Activated naive CD8-positive, alpha-beta T cell treated with anti-CD3 and anti-CD28 coated beads, Interleukin-2, amount 10 ng/mL, durations not matched to agents 7 days and 5 days (primary cell): ENCODE measurements at places on chromosomes 13 and 19. TPM values are rescaled to one million over a fixed set of nuclear protein-coding genes. Genes with fewer than 3 reads are reported as not detected.

- no peaks in the 10 kb centered on the region for H3K4me1 ChIP-seq
- H3K27me3 ChIP-seq = peaks cover 44% of the 10 kb centered on the region
- H3K27ac ChIP-seq = no peak overlapping the region
- H3K36me3 ChIP-seq = no peaks in the 10 kb centered on the region
Measured at GRCh38 chr13:93227878-93228642, 1.5 kb downstream of the GPC6 start.

GRCh38 chr19:1445185-1445931, 4.6 kb upstream of the APC2 start:
- peak overlapping the region; percentile 65 for H3K27ac ChIP-seq
- H3K36me3 ChIP-seq = peaks cover 8% of the 10 kb centered on the region
- DNase-seq = peak; percentile 94
- H3K27me3 ChIP-seq = peaks cover 30% of the 10 kb centered on the region
- H3K4me3 ChIP-seq = peak overlapping the region; percentile 80
- H3K4me1 ChIP-seq = peaks cover 8% of the 10 kb centered on the region

- H3K36me3 ChIP-seq = peaks cover 28% of the 10 kb centered on the region
- DNase-seq = no peak
- peaks cover 7% of the 10 kb centered on the region for H3K4me1 ChIP-seq
- no peak overlapping the region for H3K4me3 ChIP-seq
- H3K27me3 ChIP-seq = no peaks in the 10 kb centered on the region
- H3K27ac ChIP-seq = no peak overlapping the region
Measured at GRCh38 chr13:28172947-28173346, 34.6 kb downstream of the PAN3 start.

Gene PTH2
- total RNA-seq = not detected

Gene CEBPA
- total RNA-seq = 1.6 TPM

Gene ZNF540
- total RNA-seq = 7.7 TPM
